ENCODE measurements at places on chromosomes 4 and X. TPM values are rescaled to one million over a fixed set of nuclear protein-coding genes. Genes with fewer than 3 reads are reported as not detected.
A peak's percentile ranks its signal among the peaks of the same experiment; 100 is the strongest.

DNA sequence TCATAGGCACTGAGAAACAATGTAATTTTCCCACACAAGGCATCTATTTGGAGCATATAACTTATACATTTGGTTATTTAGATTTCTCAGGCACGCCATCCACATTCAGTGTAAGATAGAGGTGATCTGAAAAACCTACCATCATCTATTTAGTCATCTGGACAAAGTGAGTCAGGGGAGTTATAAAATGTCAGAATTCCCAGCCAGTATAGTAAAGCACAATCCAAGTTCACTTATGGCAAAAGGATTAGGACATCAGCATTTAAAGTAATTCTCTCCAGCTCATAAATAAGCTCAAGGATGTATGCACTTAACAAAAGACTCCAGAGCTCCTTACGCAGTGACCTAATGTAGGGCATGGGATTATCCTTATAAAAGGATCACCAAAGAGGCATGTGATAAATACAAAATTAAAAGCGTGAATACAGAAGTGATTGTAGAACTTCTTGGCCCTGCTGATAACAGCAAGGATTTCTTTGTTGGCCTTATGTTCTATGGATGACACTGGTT lies 65.3 kb upstream of the DCLK2 start:
- DNase-seq: no peak

DNA sequence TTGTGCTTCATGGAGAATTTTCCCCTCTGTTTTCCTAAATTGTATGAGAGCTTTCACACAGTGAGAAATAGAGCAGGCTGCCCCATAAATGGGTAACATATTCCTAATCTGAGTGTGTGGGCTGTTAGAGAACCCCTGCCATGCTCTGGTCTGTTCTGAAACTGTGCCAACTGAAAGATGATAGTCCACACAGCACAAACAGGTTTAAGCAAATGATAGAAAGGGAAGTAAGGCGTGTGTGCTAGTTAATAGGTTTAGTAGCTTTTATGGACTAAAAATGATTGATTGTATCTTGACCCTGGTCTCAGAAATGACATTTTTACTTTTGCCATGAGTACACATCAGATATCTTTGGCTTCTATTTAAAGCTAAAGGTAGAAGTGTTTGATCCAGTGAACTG lies 106.2 kb downstream of the PRRG1 start:
- DNase-seq: no peak

GRCh38 chrX:134981910-134982309 lies 8.9 kb upstream of the SMIM10 start:
- no peak for DNase-seq

DNA sequence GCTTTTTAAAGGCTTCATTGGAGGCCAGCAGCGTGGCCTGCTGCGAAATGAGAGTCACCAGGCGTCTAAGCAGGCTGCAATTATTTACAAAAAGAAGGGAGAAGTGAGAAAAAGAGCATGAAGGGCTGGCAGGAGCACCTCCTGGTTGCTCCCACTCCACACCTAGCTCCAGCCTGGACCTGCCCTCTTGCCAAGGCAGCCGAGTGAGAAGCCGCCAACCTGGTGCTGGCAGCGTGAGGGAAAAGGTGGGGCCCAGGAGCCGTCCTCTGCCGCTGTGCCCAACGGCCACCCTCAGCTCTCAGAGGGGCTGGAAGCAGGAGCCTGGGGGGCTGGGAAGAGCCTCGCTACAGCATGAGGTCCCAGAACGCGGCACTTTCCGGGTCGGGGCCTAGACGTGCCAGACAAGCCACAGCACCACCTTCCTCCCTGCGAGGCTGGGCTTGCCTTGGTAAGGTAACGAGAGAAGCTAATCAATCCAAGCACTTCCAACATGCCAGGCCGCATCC lies 16.3 kb downstream of the SLC6A8 start:
- DNase-seq: no peak

DNA sequence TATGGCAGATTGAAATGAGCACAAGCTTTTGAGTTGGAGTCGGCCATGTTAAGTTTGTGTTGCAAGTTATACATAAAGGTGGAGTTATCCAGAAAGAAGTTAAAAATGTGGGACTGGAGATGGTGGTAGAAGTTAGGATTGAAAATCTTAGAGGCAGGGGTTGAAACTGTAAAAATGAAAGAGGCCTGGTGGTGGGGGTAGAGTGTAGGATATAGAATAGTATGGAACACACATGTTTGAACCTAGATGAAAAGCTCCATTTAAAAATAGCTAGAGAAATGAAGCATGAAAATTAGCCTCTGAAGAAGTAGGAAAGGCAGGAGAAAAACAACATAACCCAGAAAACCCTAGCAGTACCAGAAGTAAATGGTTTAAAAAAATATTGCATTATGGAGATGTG lies 131.8 kb upstream of the ENPEP start:
- DNase-seq: peak; percentile 43

DNA sequence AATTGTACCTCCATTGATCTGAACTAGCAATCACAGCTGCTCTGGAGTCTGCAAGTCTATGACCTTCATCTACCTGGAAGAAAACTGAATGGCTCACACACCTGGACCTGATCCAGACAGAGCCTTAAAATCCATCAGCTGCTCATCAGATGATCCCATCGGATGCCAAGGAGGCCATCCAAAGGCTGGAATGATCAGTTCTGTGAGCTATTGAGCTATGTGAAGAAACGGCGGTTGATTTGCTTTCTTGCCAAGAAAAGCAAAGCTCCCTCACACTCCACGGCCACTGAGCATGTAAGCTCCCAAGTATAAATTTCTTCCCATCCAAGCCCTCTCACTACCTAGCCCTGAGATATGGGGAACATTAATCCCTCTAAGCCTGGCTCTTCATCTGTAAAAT lies 63.1 kb downstream of the RELL1 start:
- no peak for DNase-seq

DNA sequence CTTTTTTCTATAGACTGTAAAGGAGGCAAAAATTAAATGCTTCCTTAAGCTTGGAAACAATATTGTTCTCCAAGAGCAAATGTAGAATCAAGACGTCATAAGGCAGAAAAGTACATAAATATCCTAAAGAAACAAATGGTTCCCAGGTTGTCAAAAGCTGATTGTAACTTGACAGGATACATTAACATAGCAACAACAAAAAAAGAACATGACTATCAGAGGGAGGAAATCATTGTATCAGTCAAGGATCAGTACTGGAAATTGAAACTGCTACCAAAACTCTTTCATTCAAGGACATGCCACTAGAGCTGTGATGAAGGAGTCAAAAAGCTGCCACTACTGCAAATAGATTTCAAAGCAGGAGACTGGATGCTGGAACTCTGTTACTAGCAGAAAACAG lies 168.3 kb downstream of the BTC start:
- no peak for DNase-seq

GRCh38 chr4:73575660-73576059 lies 44.6 kb downstream of the RASSF6 start:
- no peak for DNase-seq

GRCh38 chrX:122464341-122464740 lies 719.7 kb upstream of the GRIA3 start:
- no peak for DNase-seq

DNA sequence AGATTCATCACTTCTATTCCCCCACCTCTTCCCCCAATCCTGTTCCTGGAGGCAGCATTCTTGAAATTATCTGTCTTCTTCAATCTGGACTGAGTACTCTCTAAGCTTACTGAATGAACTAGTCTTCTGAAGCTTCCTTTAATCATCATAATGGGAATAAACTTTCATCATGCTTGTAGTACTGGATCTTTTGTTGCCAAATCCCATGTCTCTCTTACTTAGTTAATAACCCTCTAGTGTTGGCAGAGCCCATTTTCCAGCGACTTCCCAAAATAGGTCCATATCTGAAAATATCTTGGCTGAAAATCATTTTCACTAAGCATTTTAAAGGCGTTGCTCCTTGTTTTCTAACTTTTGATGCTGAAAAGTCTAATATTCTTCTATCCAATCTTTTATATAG lies 39.6 kb downstream of the RPS6KA3 start:
- DNase-seq: no peak

DNA sequence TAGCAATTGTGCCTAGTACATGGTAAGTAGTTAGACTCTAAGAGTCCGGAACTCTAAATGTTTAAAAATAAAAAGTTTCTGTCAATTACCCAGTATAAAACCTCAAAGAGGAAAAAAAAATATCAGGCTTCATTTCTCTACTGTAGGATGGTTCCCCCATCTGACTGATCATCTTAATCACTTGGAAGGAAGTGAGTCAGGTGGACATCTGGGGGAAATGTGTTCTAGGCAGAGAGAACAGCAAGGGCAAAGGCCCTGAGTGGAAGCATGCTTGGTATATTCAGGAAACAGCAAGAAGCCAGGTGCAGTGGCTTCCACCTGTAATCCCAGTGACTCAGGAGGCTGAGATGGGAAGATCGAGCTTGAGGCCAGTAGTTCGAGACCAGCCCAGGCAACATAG lies 2.9 kb upstream of the EIF1AX start:
- DNase-seq: no peak

GRCh38 chr4:108991551-108992328 lies 228.9 kb upstream of the ETNPPL start:
- no peak for DNase-seq

DNA sequence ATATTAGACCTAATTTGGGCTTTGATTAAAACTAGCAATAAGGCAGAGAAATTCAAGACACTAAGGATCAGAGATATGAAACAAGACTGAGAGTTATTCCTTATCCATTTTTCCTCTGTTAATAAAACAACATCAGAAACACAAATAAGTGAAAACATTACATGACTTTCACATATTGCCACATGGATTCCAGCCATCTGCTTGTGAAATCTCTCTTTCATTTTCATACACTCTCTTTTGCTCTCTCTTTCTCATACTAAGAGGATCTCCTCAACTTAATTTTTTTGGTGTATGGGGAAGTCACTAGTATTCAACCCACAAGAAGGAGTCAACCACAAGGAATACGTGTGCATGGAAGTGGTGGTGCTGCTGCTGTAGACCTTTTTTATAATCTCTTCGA lies 183.0 kb downstream of the LDB2 start:
- no peak for DNase-seq

DNA sequence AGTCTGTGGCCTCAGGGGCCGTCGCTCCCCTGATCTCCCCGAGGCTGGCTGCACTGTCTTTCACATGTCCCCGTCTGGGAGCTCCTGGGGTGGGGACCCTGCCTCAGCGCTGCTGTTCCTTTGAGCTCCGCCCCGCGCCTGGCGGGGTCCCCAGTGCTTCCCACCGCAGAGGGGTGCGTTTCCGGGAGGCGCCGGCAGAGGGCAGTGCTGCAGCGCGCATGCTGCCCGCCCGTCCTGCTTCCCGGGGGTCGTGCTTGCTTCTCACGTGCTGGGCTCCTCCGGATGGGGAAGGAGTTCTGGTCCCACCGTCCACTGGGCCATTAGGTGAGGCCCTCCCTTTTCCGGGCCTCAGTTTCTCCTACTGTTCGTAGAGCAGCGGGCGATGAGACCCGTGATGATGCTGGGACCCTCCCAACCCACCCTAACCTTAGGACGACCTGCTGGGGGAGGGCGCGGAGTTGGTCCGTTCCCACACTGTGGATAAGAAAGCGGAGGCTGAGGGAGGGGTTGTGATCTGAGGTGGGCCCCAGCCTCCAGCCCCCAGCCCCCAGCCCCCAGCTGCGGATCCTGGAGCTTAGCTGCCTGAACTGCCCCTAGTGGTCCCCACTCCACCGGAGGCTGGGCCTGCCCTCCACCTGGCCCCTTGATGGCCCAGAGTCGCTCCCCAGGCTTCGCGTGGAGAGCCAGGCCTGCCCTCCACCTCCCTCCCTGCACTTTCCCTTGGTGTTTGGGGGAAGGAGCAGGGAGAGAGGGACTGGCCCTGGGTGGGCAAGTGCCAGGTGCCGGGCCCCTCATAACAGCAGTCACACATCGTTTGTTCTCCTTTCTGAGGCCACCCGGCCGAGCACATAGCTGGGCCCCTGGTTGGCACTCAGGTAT lies 15.3 kb downstream of the CPZ start:
- DNase-seq: peak; percentile 53

GRCh38 chrX:18353931-18354368 lies 538 bp downstream of the SCML2 start:
- DNase-seq: peak; percentile 38

- peak; percentile 26 for DNase-seq
Measured at GRCh38 chr4:55303760-55304165, 42.3 kb upstream of the SRD5A3 start.

DNA sequence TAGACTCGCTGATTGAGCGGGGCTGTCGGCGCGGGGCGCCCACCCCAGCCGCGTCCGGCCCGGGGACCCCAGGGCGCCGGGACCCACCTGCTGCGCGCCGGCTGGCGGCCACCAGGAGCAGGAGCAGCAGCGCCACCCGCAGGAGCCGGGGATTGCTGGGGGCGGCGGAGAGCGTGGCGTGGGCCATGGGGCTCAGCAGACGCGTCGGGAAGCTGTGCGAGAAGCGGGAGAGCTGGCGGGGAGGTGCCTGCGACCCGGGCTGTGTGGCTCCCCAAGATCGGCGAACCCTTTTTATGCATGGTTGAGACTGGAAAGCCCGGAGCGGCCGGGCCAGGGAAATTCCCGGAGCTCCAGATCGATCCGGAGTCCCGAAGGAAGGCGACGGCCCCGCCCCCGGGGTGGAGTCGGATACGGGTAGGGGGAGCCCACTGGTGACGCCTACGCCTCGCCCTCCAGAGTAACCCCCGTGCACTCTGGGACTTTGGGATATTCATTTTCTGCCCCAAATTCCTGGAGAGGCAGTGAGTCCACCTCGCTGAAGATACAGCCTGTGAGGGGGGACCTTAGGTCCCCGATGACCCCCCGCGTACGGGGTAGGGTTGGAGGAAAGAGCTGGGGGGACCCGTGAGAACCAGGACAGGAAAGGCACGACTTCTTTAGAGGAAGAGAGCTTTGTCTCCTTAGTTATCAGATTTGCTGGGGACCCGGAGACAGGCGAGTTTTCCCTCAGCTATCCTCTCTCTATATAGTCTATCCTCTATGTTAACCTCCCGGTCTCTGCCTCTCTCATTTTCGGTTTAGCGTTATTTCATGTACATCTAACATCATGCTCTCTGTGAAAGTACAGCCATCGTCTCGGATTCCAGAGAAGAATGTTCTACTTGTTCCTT lies at the start of gene CXCL3:
TSS of gene CXCL3 (minus strand) at position 265 of the 890 bp plus-strand sequence. CDS start at position 187, 78 bp downstream.
- DNase-seq: peak; percentile 83

DNA sequence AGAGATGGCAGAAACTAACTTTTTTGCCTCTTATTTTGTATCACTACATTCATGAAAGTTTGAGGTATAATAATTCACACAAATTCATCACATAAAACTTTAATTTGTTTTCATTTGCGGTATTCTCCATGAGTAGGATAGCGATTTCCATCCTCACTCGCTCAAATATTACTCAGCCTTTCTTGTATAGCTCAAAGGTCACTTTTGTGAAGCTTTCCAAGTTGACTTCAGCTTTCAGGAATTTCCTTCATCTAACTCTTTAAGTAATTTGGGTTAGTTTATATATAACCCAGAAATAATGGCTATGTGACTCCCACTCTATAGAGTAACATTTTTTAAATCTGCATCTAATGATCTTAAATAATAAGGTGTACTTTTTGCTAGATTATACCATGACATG lies 314.4 kb downstream of the IL1RAPL1 start:
- DNase-seq: no peak

The FAM47E gene
- polyA plus RNA-seq: 11.1 TPM

The PAGE5 gene
- not detected for polyA plus RNA-seq

The CXorf58 gene
- polyA plus RNA-seq: 0.58 TPM

The GNL3L gene
- polyA plus RNA-seq: 10.3 TPM

The PTTG2 gene
- polyA plus RNA-seq: not detected

The ENPEP gene
- polyA plus RNA-seq: 3.7 TPM

The UBA6 gene
- 13.3 TPM for polyA plus RNA-seq

The PKD2 gene
- polyA plus RNA-seq: 17.8 TPM

The SUPT20HL1 gene
- not detected for polyA plus RNA-seq

The TMPRSS11A gene
- polyA plus RNA-seq: not detected

The REELD1 gene
- polyA plus RNA-seq: 0.44 TPM

The XAGE1A gene
- polyA plus RNA-seq: not detected

Data from hepatocyte (in vitro differentiated cells).